ENCODE measurements at places on chromosomes 11 and 22. TPM values are rescaled to one million over a fixed set of nuclear protein-coding genes. Genes with fewer than 3 reads are reported as not detected.

The ABTB2 gene
- 5.5 TPM for total RNA-seq

The MMP13 gene
- not detected for total RNA-seq

The HTR3B gene
- total RNA-seq = not detected

- H3K36me3 ChIP-seq = no peaks in the 10 kb centered on the region
- H3K27me3 ChIP-seq = no peaks in the 10 kb centered on the region
- no peak for DNase-seq
Measured at GRCh38 chr22:31973739-31974138, 29.4 kb downstream of the YWHAH start.

DNA sequence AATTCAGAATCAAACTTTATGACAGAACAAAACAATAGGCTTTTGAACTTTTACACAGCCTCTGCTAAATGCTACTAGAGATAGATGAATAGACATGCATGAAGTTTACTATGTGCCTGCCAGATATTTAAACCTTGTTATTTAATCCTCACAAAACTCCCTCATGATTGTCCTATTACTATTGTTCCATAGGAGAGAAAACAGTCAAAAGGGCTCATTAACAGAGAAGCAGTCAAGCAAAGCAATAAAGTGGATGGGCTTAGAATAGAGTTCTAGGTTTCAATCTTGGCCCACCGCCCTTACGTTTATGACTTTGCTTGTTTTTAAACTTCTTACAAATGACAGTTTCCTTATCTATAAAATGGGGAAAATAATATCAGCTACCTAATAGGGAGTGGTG is 12.9 kb downstream of the CWC15 start:
- H3K27me3 ChIP-seq = no peaks in the 10 kb centered on the region
- H3K4me1 ChIP-seq = no peaks in the 10 kb centered on the region
- H3K4me3 ChIP-seq = no peak overlapping the region
- no peak overlapping the region for H3K27ac ChIP-seq

- no peak for DNase-seq
- no peaks in the 10 kb centered on the region for H3K27me3 ChIP-seq
- no peaks in the 10 kb centered on the region for H3K4me1 ChIP-seq
- no peak overlapping the region for H3K27ac ChIP-seq
- no peaks in the 10 kb centered on the region for H3K36me3 ChIP-seq
Measured at GRCh38 chr11:103863497-103863896, 172.9 kb upstream of the DDI1 start.

DNA sequence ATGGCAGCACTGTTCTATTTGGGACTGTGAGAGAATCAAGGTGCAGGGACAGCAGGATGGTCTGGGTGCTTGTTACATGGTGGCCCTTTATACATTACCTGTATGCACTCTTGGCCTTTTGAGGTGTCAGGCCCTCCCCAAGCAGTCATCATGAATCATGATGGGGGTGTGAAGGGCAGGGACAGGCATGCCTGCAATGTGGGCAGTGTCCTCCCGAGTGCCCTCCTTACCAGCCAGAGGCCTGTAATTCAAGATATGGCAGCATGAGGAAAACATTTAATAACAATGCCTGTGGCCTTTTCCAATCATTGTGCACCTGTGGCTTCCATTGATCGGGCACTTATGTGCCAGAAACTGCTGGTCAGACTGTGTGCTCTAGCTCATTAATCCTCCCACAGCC is 25.5 kb upstream of the CYP2D6 start:
- H3K36me3 ChIP-seq = no peaks in the 10 kb centered on the region
- H3K4me1 ChIP-seq = no peaks in the 10 kb centered on the region
- H3K4me3 ChIP-seq = no peak overlapping the region
- H3K27me3 ChIP-seq = no peaks in the 10 kb centered on the region
- no peak for DNase-seq
- H3K27ac ChIP-seq = no peak overlapping the region

DNA sequence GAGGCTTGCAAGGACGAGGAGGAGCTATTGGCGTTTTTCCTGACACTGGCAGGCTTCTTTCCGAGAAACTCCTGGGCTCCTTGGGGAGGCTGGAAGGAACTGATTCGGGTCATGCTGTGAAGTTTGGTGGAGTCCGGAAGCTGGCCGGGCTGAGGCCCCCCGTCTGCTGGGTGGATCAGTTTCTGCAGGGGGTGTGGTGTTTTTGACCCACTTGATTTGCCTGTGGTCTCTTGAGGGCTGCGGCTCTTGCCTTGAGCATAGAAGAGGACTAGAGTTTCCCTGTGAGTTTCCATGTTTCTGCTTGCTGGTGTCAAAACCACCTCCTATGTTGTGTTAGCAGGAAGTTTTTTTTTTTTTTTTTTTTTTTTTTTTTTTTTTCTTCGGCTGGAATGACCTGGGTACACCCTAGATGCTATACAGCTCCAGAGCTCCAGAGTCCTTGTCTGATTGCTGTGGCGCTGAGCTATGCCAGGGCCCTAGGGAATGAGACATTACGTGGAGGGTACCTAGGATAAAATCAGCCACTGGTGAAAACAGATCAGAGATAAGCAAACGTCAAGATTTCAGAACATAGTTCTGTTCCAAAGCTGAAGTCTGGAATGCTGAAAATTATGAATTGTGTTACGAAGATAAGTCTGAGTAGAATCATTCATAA is 728 bp downstream of the TBC1D22A start:
- peaks cover 43% of the 10 kb centered on the region for H3K4me1 ChIP-seq
- no peaks in the 10 kb centered on the region for H3K36me3 ChIP-seq
- DNase-seq = peak; percentile 63
- H3K27me3 ChIP-seq = no peaks in the 10 kb centered on the region
- H3K4me3 ChIP-seq = peak overlapping the region; percentile 98

GRCh38 chr11:130109386-130109785 is 39.7 kb downstream of the APLP2 start:
- no peaks in the 10 kb centered on the region for H3K36me3 ChIP-seq
- no peak overlapping the region for H3K27ac ChIP-seq
- no peak for DNase-seq
- H3K4me3 ChIP-seq = no peak overlapping the region
- no peaks in the 10 kb centered on the region for H3K27me3 ChIP-seq

- no peak overlapping the region for H3K4me3 ChIP-seq
- no peak overlapping the region for H3K27ac ChIP-seq
- no peaks in the 10 kb centered on the region for H3K36me3 ChIP-seq
Measured at GRCh38 chr11:18934195-18934814, 4.9 kb downstream of the MRGPRX1 start.

GRCh38 chr11:1536065-1536843 is 35.8 kb downstream of the DUSP8 start:
- DNase-seq = no peak
- peaks cover 11% of the 10 kb centered on the region for H3K36me3 ChIP-seq
- H3K4me1 ChIP-seq = peaks cover 35% of the 10 kb centered on the region
- H3K4me3 ChIP-seq = no peak overlapping the region
- no peak overlapping the region for H3K27ac ChIP-seq

- H3K36me3 ChIP-seq = no peaks in the 10 kb centered on the region
- no peak overlapping the region for H3K4me3 ChIP-seq
- no peak for DNase-seq
- H3K27ac ChIP-seq = no peak overlapping the region
- H3K27me3 ChIP-seq = no peaks in the 10 kb centered on the region
- no peaks in the 10 kb centered on the region for H3K4me1 ChIP-seq
Measured at GRCh38 chr22:27786965-27787364, 14.6 kb downstream of the MN1 start.

GRCh38 chr22:23152238-23153114 is 7.2 kb downstream of the RAB36 start:
- no peak for DNase-seq
- peaks cover 14% of the 10 kb centered on the region for H3K4me1 ChIP-seq
- H3K36me3 ChIP-seq = no peaks in the 10 kb centered on the region
- H3K27me3 ChIP-seq = peaks cover 40% of the 10 kb centered on the region
- H3K4me3 ChIP-seq = no peak overlapping the region
- no peak overlapping the region for H3K27ac ChIP-seq

DNA sequence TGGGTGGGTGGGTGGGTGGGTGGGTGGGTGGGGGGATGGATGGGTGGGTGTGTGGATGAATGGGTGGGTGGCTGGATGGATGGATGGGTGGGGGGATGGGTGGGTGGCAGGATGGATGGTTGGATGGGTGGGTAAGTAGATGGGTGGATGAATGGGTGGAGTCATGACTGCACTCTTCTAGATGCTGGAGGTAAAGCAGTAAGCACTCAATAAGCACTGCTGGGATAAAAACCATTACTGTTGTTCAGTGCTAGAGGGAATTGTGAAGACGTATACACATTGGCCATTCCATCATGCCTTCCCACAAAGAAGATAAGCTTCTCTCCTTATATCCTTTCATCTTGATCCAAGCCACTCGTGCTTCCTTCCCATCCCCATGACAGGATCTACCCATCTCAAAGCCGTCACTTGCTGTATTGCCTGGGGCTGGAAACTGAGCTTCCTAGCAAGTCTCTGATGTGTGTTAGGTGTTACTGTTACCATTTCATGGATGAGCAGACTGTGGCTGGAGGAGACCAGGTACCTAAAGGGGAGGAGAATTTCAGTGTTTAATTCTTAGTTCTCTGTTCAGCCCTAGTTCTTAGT is 74.8 kb downstream of the MICAL2 start:
- no peaks in the 10 kb centered on the region for H3K4me1 ChIP-seq
- no peaks in the 10 kb centered on the region for H3K36me3 ChIP-seq
- H3K4me3 ChIP-seq = no peak overlapping the region
- DNase-seq = no peak
- no peak overlapping the region for H3K27ac ChIP-seq

- H3K36me3 ChIP-seq = peaks cover 15% of the 10 kb centered on the region
- DNase-seq = peak; percentile 61
- no peaks in the 10 kb centered on the region for H3K4me1 ChIP-seq
- no peaks in the 10 kb centered on the region for H3K27me3 ChIP-seq
- H3K27ac ChIP-seq = no peak overlapping the region
Measured at GRCh38 chr22:24106385-24107381, 74.6 kb upstream of the SUSD2 start.

GRCh38 chr11:125388611-125389010 is 107.5 kb downstream of the FEZ1 start:
- no peaks in the 10 kb centered on the region for H3K4me1 ChIP-seq
- H3K4me3 ChIP-seq = no peak overlapping the region
- H3K36me3 ChIP-seq = no peaks in the 10 kb centered on the region
- H3K27ac ChIP-seq = no peak overlapping the region

DNA sequence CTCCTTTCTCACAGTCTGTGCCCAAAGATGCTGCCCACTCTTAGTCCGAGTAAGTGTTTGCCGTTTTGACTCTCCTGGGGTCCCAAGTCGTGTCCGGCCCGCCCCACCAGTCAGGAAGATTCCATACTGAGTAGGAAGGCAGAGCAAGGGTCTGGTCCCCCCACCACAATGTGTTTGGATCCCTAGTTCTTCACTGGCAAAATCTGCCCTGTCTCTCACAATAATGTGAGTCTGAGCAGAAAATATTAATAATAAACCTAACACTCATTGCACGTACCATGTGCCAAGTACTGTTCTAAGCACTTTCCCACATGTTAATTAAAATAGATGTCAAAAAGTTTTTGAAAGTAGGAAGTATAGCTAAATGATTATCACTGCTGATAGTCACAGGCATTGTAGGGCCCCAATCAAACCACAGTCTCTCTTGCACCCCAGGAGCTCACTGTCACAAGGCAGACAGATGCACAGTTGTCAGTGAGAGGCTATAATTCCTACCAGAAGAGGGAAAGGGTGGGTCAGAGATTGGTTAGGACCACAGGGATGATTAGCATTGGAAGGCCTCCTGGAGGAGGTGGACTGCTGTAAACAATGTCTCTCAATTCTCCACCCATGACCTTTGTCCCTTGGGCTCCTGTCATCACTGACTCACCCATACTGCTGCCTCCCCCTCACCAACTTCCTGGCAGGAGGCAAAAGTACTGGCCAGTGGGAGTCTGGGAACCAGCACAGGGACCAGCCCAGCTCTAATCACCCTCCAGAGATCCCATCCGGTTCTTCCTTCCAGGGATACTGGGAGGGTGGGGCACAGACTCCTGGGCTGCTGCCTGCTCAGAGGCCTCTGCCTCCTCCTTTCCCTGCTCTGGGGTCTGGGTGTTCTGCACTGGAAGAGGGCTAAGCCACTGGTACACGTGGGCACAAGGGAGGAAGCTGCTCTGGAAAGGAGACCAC is 1.0 kb upstream of the POLD4 start:
- no peaks in the 10 kb centered on the region for H3K27me3 ChIP-seq
- H3K27ac ChIP-seq = peak overlapping the region; percentile 96
- peak overlapping the region; percentile 96 for H3K4me3 ChIP-seq
- no peak for DNase-seq
- no peaks in the 10 kb centered on the region for H3K36me3 ChIP-seq

GRCh38 chr22:30171008-30171407 is 75.6 kb downstream of the LIF start:
- H3K27ac ChIP-seq = no peak overlapping the region
- H3K4me3 ChIP-seq = no peak overlapping the region
- no peaks in the 10 kb centered on the region for H3K27me3 ChIP-seq
- peaks cover 25% of the 10 kb centered on the region for H3K4me1 ChIP-seq

- no peaks in the 10 kb centered on the region for H3K4me1 ChIP-seq
- H3K36me3 ChIP-seq = no peaks in the 10 kb centered on the region
- no peak overlapping the region for H3K4me3 ChIP-seq
- H3K27me3 ChIP-seq = no peaks in the 10 kb centered on the region
- DNase-seq = no peak
Measured at GRCh38 chr22:33879796-33880195, 40.5 kb downstream of the LARGE1 start.

- H3K4me1 ChIP-seq = peaks cover 18% of the 10 kb centered on the region
- H3K36me3 ChIP-seq = peaks cover 22% of the 10 kb centered on the region
- H3K27ac ChIP-seq = peak within 1 kb of the TSS; percentile 52
- H3K27me3 ChIP-seq = no peaks in the 10 kb centered on the region
- H3K4me3 ChIP-seq = peak within 1 kb of the TSS; percentile 71
Measured at GRCh38 chr11:43880640-43881159, at the start of gene ALKBH3. Gene ALKBH3 (plus strand): TSS chr11:43880831. CDS start chr11:43882653, 1,822 bp downstream.

DNA sequence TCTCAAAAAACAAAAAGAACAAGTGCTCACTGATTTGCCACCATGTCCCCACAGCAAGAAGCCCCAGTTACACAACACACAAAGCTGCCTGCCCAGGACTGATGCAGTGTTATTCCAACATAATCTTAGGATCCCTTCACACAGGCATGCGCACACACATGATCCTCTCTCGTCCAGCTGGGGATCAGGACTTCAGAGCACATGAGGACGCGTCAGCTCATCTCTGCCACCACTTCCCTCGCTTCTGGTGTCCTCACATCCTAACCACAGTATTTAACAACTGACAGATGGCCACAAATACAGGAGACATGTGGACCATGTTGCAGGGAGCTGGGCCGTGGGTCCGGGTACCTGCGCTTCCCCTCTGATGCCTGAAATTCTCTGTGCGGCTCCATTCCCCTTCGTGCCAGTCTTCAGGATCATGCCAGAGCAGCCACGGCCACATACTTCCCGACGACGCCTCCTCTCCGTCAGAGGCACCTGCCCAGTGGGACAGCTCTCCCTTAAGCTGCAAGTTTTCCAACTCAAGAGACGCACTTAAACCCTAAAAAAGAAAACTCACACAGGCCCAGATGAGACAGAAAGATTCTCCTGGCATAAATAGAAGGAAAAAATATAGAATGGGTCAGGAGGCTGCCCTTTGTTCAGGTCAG is 68.3 kb downstream of the PACSIN2 start:
- H3K27ac ChIP-seq = no peak overlapping the region
- no peaks in the 10 kb centered on the region for H3K27me3 ChIP-seq
- peaks cover 38% of the 10 kb centered on the region for H3K4me1 ChIP-seq

GRCh38 chr11:11640996-11641395 is 19.2 kb upstream of the GALNT18 start:
- H3K27ac ChIP-seq = no peak overlapping the region
- no peak overlapping the region for H3K4me3 ChIP-seq
- H3K4me1 ChIP-seq = no peaks in the 10 kb centered on the region
- no peaks in the 10 kb centered on the region for H3K36me3 ChIP-seq
- DNase-seq = no peak

Data from CD8-positive, alpha-beta memory T cell (primary cell).